ENCODE measurements at places on chromosomes 6 and 20.

DNA sequence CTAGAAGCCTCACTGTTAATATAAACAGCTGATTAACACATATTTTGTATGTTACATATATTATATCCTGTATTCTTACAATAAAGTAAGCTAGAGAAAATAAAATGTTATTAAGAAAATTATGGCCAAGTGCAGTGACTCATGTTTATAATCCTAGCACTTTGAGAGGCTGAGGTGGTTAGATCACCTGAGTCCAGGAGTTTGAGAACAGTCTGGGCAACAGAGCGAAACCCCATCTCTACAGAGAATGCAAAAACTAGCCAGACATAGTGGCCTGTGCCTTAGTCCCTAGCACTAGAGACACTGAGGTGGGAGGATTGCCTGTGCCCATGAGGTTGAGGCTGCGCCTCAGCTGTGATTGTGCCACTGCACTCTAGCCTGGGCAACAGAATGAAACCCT is 81.9 kb downstream of the NCOA3 start:
- no peak for DNase-seq

GRCh38 chr6:168736039-168736438 is 295.1 kb downstream of the SMOC2 start:
- no peak for DNase-seq

DNA sequence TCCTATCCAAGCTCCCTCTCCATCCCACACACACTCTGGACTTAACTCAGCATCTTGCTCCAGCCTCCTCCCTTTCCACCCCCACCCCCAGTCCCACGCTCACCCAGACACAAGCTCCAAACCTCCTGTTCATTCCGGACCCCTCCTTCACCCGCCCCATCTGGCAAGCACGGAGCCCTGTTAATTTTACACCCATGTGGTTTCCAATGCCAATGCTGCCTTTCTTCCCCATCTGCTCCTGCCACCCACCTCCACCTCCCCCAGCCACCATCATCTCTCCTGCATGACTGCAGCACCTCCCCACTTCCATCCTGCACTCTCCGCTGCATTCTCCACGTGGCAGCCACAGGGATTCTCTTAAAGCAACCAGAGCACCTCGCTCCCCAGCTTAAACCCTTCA is 9.9 kb upstream of the CDK5RAP1 start:
- DNase-seq: no peak

GRCh38 chr6:8343600-8343999 is 91.7 kb downstream of the SLC35B3 start:
- no peak for DNase-seq
